ENCODE measurements at places on chromosomes 7 and 10.

DNA sequence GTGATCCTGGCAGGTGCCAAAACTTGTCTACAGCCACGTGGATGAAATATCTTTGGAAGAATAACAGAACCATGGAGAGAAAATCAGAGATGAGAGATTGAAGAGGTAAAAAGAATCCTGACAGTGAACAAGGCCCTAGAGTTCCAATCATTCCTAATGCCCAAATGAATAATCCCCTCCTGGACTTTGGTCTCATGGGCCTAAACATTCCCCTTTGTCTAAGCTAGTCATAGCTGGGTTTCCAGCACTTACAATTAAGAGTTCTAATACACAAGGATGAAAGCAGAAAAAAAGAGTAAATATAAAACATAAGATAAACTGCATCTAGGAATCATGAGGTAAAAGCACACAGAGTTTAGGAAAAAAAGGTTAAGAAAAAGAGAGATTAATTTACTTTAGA is 40.2 kb downstream of the ARHGAP12 start:
- DNase-seq = no peak

DNA sequence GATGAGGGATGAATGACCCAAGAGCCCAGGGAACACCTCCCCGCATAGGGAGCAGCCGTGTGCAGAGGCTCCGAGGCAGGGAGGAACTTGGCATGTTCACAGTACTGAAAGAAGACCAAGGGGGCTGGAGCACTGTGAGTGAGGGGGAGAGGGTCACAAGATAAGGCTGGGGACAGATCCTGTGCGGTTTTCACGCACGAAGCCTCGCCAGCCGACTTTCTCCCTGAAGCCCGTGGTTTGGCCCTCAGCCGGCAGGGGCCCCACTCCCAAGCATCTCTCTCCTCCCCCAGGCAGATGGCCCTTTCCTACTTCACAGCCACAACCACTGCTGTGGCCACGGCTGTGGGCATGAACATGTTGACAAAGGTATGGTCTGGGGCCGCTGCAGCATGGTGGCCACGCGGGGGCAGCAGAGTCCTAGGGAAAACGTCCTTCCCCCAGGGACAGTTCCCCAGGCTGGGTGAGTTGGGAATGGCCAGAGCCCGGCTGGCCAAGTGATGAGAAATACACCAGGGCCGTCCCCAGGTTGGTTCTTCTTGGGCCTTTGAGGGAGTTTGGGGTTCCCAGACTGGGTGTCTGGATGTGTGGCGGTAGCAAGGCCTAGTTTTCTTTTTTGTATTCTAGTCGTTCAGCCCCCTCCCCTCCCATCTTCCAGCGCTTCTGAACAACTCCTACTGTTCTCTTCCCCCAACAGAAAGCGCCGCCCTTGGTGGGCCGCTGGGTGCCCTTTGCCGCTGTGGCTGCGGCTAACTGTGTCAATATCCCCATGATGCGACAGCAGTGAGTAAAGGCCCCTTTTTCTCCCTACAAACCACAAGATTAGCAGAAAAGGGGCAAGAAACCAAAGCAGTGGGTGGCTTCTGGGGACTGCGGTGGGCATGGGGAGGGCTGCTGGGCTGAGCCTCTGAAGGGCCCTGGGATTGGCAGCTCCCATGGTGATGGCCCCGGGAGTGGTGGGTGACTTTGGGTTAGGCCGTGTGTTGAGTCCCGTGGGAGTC is 14.4 kb upstream of the WBP1L start:
- peak; percentile 88 for DNase-seq

GRCh38 chr7:2100278-2101208 is 132.2 kb downstream of the MAD1L1 start:
- DNase-seq = no peak

GRCh38 chr10:75944061-75944460 is 512.6 kb downstream of the LRMDA start:
- no peak for DNase-seq

GRCh38 chr7:10708447-10708846 is 265.2 kb upstream of the PHF14 start:
- DNase-seq = no peak

- no peak for DNase-seq
Observed at GRCh38 chr7:55594870-55595269, 22.6 kb upstream of the VOPP1 start.

- DNase-seq = no peak
Observed at GRCh38 chr10:48505394-48506112, 99.3 kb downstream of the ARHGAP22 start.

GRCh38 chr7:20602306-20602705 is 13.2 kb upstream of the ABCB5 start:
- no peak for DNase-seq

GRCh38 chr7:155408651-155409586 is 49.0 kb upstream of the EN2 start:
- DNase-seq = no peak

GRCh38 chr7:155003376-155004214 is 671 bp upstream of the PAXIP1 start:
- DNase-seq = peak; percentile 84

DNA sequence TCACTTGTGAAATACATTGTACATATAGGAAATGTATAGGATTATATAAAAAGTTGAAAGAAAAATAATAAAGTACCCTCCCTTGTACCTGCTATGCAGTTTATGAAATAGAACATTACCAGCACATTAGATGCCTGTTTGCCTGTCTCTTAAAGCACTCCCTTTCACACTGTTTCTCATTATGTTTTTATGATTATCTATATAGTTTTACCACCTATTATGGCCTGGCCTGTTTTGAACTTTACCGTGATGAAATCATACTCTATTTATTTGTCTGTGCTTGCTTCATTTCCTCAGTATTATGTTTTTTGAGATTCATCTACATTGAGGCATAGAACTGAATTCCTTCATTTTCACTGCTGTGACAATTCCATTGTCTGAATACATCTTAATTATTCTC is 41.1 kb downstream of the DGKB start:
- DNase-seq = no peak

DNA sequence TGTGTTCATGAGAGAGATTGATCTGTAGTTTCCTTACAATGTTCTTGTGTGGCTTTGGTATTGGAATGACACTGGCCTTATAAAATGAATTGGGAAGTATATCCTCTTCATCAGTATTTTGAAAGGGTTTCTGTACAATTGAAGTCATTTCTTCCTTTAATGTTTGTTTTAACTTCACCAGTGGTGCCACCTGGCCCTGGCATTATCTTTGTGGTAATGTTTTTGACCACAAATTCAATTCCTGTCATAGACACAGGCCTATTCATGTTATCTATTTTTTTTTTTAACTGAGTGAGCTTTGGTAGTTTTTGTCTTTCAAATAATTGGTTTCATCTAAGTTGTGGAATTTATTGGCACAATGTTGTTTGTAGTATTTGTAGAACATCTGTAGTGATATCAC is 127.7 kb downstream of the CDK14 start:
- DNase-seq = no peak

DNA sequence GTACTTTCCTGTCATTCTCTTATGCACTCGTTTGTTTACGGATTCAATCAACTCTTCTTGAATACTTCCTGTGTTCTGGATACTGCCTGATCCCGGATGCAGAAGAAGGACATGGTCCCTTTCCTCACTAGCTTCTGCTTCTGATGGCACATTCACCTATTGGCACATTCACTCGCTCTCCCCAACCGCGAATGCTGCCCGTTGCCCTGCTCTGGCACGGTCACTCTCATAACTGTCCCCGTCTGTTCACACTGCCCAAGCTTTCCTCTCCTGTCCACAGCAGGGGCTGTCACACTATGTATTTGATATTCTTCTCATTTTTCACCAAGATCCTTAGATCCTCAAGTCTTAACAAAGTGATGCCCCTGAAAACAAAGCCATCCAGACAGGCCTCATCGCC is 327.4 kb downstream of the PAXIP1 start:
- no peak for DNase-seq

GRCh38 chr7:116363637-116364432 is 135.7 kb upstream of the CAV2 start:
- no peak for DNase-seq

DNA sequence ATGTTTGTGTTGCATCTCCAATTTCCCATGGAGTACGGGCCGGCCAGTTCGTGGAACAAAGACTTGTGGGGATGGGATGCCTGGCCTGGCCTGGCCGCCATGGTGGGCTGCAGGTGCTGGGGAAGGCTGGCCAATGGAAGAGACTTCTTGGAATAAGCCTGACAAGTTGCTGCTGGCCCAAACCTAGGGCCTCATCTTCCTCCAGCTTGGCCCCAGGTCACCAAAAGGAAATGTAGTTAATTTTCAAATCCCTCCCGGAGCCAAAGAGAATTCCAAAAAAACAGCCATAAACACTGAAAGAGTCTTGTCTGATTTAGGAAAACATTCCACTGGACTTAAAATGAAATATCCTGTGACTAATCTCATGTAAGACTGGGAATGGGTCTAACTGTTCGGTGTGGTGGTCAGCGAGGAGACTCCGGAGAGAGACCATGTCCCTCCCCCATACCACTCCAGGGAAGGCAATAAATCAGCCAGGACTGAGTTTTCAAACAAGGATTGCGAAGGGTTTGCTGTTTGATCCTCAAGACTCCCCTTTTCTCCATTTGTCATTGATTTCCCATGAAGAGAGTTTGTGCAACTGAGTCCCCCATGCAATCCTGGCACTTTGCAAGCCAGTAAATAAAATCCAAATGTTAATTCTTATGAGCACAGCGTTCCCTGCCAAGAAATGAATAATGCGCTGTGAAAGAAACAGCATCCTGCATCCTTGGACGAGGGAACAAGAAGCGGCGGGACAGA is 128.7 kb upstream of the HABP2 start:
- DNase-seq = no peak

- DNase-seq = no peak
Observed at GRCh38 chr10:80498078-80498832, 39.4 kb upstream of the SH2D4B start.

DNA sequence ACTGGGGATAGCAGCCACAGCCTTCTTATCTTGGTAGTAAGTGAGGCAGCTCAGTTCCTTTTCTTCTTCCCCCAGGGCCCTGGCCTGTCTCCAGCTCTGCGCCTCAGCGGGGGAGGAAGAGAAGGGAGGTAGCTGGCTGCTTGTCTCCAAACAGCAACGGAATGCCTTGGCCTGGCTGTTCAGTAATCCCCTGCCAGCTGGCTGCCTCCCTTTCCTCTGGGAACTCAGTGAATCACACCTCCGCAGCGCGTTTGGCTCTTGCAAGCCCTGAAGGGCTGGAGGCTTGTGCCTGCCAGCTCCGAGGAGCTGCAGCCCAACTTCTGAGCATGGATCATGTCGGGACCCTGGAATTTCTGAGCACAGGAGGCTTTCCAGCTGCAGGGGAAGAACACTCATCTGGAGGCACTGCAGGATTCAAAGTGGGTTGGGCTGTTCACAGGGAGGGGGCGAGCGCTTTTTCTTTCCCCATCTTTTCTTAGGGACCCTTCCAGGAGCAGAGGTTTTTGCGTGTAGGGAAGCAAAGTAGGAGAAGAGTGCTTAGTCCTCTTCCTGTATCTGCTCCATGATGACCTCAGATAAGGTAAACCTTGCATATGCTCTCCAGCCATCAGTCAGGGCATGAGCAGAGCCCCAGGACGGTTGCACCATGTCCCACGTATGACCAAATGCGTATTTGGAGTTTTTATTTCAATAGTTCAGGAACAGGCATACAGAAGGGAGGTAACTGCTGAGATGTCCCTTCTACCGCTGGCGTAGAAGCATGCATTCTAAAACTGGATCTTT is 253.2 kb upstream of the INHBA start:
- peak; percentile 99 for DNase-seq

- DNase-seq = no peak
Observed at GRCh38 chr10:60508831-60509230, 119.2 kb upstream of the ANK3 start.

- DNase-seq = no peak
Observed at GRCh38 chr7:108201766-108202165, 71.6 kb upstream of the LAMB4 start.

- DNase-seq = no peak
Observed at GRCh38 chr10:70426823-70427222, 14.7 kb downstream of the NODAL start.

GRCh38 chr7:134907000-134907399 is 79.3 kb upstream of the AGBL3 start:
- DNase-seq = no peak

DNA sequence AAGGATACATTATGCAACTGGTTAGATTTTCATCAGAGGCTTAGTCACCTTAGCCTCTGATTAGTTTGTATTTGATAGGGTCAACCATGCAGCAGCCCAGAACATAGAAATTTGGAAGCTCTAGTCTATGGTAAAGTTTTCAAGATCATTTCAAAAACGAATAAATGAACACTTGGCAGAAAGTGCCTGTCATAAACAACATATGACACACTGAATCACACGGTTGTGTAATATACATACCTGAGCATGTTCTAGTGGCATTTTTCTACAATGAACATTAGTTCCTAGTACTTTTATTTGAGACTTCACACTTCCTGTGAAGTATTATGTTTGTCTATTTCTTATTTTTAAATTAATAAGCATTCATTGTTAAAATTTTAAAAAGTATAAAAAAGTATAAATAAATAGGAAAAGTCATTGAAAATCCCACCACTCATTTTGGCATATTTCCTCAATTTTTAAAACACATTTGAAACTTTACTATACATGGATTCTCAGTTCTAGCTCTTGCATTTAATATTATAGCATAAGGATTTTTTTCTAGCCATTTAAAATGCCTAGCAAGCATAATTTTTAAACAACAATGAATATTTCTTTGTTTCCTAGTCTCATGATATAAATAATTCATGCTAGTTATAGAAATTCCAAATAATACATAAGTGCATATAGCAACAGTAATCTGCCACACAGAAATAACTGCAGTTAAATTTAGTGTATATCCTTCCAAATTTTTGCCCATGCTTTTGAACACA is 25.7 kb upstream of the PRPS1L1 start:
- DNase-seq = peak; percentile 18

GRCh38 chr7:76346097-76346496 is 12.7 kb downstream of the YWHAG start:
- DNase-seq = no peak

- peak; percentile 29 for DNase-seq
Observed at GRCh38 chr10:102262744-102263370, 17.5 kb downstream of the GBF1 start.

DNA sequence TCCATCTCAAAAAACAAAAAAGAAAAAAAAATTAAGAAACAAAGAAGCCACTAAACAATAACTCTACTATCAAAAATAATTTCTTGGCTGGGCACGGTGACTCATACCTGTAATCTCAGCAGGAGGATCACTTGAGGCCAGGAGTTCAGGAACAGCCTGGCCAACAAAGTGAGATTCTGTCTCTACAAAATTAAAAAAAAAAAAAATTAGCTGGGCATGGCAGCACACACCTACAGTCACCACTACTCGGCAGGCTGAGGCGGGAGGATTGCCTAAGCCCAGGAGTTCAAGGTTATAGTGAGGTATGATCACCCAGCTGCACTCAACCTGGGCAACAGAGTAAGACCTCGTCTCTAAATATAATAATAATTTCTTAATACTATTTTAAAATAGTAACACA is 69.0 kb downstream of the PARD3 start:
- DNase-seq = no peak

DNA sequence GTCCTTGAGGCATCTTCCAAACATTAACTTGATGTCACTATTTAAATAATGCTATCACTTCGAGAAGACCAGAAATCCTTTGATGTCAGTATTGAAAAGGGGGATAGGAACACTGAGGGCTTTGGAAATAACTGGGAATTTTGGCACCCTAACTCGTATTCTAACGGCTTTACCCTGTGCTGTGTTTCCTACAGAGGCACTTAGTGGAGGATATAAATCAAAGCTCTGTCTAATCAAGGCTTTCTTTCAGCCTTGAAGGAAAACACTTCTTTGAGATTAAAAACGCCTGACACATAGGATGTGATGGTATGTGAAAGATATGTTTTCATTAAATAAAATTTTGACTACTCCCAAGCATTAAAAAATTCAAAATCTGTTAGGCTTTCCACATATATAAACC is 62.3 kb downstream of the CREB5 start:
- no peak for DNase-seq
